Activated CD8-positive, alpha-beta memory T cell treated with anti-CD3 and anti-CD28 coated beads, Interleukin-2, amount 50 U/mL, for 48 hours (primary cell): ENCODE measurements at places on chromosomes 5 and 9.

DNA sequence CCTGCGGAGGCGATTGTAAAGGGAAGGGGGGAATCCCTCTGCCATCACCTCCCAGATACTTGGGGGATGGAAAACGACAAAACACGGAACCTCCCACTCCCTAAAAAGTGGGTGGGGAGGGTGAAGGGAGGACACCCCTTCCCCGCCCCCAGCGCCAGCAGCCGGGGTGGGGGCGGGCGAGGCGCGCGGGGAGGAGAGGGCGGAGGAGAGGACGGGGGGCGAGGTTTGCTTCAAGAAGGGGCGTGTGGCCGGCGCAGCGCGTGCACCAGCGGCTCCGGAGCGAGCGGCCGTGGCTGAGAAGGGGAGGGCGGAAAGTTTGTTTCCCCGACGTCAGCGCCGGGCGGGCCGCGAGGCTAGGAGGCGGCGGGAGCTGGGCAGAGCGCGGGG, at the start of gene PRRX2:
TSS of gene PRRX2 (plus strand) at position 259 of the 387 bp plus-strand sequence. CDS start 221 bp downstream, outside the sequence.
- peak; percentile 72 for DNase-seq

GRCh38 chr5:176542596-176543427, 5.6 kb upstream of the RNF44 start:
- DNase-seq, result peak; percentile 71

- no peak for DNase-seq
These were observed 307.5 kb downstream of the ZNF608 start for GRCh38 chr5:124438903-124439281.

- DNase-seq, result no peak
These were observed 59.8 kb upstream of the ZBED3 start for GRCh38 chr5:77146896-77147295.
